ENCODE measurements at places on chromosomes 12 and 14.

GRCh38 chr12:121232163-121232562 lies 22.2 kb downstream of the P2RX4 start:
- DNase-seq = no peak

DNA sequence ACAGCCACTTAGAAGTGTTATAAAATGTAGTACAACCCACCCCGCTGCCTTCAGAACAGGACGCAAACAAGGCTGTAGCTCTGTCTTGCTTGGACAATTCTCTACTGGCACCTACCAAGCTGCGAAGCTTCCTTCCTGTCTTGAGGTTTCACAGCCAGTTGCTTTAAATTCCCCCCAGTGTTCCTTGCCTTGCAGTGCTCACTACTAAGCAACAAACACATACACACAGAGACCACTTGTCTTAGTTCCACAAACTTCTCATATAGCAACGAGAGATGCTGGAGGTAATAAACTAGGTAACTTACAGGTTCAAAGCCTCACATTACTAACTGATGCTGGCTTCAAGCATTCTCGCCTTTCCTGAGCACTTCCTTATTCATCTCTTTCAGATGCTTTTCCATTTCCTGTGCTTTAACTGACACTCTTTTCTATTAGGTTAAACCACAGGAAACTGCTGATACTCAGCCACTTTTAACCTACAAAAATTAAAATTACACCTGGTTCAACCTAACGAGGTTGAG lies 91.5 kb upstream of the PTGDR start:
- no peak for DNase-seq

GRCh38 chr14:72699852-72700257 lies 194.0 kb downstream of the DPF3 start:
- no peak for DNase-seq

DNA sequence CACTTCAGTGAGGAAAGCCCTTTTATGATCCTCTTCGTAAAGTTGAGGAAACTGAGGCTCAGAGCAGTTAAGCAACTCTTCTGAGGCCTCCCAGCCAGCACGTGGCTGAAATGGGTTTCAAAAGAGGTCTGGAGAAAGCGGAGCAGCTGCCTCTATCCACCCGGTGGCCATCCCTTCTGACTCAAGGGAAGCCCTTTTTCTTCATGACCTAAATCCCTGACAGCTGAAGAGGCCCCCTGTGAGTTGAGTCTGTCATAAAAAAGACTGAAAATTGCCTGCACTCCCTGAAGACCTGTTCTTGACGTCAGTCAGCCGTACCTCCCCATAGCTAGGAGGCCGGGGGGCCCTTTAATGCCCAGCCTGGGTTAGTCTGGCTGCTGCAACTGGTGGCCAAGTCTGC lies 10.7 kb downstream of the CMKLR1 start:
- no peak for DNase-seq

- DNase-seq = no peak
Observed at GRCh38 chr14:65180725-65181025, 78.4 kb upstream of the MAX start.

- no peak for DNase-seq
Observed at GRCh38 chr14:74438351-74438915, 12.4 kb upstream of the SYNDIG1L start.

DNA sequence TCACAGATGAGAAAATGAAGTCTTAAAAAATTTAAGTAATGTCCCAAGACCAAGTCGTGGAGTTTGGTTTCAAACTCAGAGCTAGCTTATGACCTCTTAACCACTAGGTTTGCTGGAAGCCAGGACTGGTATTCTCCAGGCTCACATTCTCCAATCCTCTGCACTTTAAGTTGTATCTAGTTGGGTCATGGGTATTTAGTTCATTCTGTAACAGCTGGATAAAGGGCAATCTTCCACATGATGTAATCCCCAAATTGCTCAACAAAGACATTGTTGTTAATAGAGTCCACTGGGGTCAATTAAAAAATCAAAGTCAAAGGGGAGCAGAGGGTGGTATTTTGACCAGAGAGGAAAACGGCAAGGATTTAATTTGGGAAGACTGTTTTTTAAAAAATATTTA lies 17.8 kb upstream of the GAS2L3 start:
- no peak for DNase-seq

GRCh38 chr14:20769421-20769820 lies 1.2 kb downstream of the EDDM3B start:
- no peak for DNase-seq

DNA sequence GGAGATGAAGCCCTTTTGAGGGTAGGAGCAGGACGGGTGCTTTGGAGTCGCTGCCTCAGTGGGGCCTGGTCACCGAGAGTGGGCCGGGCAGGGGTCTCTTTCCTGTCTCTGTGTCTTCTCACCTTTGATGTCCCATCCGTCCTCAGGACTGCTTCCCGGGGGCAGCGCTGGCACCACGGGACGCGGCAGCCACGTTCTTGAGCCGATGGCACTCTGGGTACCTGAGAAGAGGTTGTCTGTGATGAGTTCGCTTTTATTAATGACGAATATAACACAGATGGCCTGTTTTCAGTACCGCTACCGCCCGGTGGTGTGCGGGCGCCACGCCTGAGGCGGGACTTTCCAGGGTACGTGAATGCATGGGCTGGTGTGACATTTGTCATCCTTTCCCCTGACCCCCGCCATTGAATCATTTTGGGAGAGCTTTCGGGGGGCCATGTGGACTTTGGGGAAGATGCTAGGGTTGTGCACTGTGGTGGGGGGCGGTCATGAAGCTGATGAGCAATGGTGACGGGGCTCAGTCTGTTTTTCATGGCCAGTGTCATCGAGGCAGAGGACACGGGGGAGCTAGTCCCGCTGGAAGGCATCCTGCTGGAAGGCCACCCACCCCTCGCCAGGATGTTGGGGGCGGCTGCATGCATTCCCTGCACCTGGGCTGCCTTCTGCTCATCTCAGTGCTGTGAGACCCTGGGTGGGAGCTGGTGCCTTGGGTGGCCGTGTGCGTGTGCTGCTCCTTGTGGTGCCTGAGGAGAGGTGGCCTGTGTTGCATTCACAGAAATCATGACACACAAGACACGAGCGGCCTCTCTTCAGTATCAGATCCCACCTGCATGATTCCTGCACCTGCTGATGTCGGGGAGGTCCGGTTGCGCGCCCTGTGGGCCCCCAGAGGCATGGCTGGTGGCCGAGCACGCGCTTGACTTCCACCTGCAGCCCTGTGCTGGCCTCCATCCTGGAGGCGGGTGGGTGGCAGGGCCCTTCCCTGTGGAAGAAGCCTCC lies 162.5 kb upstream of the RTL1 start:
- DNase-seq = no peak

DNA sequence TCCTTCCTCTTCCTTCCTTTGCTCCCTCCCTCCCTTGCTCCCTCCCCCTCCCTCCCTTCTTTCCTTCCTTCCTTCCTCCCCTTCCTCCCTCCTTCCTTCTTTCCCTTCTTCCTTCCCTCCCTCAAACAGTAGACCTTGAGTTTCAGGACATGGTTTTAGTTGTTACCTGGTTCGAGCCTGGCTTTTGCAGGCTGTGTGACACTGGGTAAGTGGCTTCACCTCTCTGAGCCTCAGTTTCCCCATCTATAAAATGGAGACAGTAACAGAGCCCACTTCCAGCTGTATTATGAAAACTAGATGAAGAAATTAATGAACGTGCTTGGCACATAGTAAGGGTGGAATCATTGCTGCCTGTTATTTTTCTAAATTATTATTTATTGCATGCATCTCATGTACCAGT lies 171.0 kb upstream of the LHX5 start:
- DNase-seq = no peak

- no peak for DNase-seq
Observed at GRCh38 chr14:51307551-51307950, 67.5 kb downstream of the TMX1 start.

DNA sequence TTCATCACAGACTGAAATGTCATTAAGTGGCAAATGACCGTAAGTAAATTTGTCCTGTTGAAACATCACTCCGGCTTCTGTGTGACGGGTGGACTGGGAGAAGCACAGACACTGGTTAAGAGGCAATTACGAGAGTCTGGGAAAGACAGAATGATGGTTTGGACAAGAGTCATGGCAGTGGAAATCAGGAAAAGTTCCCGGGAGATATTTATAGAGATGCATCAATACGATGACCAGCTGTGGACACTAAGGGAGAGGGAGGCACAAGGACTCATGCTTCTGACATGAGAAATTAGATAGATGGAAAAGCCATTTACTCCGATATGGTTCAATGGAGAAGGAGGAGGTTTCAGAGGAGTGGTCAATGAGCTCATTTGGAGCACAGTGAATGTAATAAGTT lies 27.3 kb downstream of the CKAP4 start:
- no peak for DNase-seq

- no peak for DNase-seq
Observed at GRCh38 chr14:24198814-24199524, 3.7 kb upstream of the TM9SF1 start.

DNA sequence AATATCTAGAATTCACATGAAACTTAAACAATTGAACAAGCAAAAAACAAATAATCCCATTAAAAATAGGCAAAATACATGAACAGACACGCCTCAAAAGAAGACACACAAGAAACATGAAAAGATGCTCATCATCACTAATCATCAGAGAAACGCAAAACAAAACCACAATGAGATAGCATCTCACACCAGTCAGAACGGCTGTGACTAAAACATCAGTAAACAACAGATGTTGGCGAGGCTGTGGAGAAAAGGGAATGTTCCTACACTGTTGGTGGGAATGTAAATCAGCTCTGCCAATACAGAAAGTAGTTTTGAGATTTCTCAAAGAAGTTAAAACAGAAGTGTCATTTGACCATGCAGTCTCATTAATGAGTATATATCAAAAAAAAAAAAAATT lies 121.3 kb downstream of the PTPRO start:
- no peak for DNase-seq

- no peak for DNase-seq
Observed at GRCh38 chr14:58663494-58664111, 25.8 kb downstream of the DACT1 start.

- no peak for DNase-seq
Observed at GRCh38 chr14:96994999-96995398, 197.8 kb downstream of the VRK1 start.

- DNase-seq = peak; percentile 32
Observed at GRCh38 chr12:12442548-12443071, 85.7 kb downstream of the BORCS5 start.

GRCh38 chr12:39587225-39587624 lies 32.4 kb downstream of the ABCD2 start:
- no peak for DNase-seq

- DNase-seq = no peak
Observed at GRCh38 chr12:26740991-26741390, 92.0 kb downstream of the ITPR2 start.

DNA sequence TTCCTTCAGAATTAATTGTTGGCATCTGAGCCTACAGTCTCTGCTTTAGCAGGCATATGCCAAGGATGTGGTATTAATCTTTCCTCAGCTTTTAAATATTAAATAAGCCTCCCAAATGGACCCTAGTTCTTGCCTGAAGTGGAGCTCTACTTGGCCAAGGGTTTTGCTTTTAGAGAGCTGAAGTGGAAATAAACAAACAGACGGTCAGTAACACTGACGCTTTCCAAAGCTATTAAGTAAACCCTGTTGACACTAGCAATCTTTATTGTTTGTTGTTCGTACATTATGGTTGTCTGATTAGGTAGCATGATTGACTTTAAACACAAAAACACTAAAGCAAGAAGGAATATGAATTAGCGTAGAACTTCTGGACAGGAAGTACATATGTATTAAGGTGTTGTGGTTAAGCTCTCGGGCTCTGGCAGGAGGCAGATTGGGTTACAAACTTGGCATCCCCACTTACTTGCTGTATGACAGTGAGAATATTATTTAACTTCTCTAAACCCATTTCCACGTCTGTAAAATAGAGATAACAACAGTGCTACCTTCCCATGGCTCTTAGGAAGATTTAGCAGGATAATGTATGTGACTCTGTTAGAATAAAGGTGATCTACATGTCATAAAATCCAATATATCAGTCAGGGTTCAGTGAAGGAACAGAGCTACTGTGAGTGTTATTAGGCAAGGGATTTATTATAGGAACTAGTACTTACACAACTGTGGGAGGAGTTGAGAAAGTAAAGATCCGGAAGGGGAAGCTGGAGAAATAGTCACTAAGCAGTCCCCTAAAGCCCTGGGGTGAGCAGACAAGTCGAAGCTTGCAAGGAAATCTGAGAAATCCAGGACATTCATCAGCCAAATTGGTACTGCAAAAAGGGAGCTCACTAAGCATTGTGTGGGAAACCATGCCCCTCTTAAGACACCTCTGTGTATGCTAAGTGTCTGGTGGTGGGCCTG lies 92.2 kb upstream of the ATF7IP start:
- DNase-seq = no peak

- DNase-seq = no peak
Observed at GRCh38 chr12:49990273-49990672, 17.5 kb downstream of the AQP6 start.

DNA sequence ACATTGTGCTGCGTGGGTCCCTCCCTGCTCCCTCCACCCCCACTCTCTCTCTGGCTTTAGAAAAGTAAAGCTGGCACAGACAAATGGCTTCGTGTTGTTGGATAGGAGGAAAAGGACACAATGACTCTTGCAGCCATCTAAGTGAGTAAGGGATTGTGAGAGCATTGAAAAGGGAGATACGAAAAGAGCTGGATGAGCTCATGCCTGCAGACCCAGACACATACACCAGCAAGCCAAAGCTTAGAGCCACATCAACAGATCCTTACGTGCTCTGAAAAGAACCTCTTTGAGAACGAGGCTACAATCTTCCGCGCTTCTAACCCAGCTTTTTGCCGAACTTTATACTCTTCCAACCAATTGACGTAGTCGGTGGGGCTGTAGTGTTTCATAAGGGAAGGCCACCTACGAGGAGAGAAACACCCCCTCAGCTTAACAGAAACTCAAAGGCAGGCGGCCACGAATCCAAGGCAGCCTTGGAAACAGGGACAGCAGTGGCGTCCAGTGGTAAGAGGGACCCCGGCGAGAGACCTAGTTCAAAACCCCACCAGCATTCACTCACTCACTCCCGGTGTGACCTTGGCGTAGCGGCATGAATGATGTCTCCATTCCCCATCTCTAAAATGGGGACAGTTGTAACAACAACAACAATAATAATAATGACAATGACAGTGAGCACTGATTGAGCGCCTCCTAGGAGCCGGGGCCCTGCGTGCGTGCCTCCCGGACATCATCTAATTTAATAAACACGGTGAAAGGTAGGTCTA lies 1.1 kb downstream of the FBXO21 start:
- DNase-seq = peak; percentile 11

GRCh38 chr14:87052646-87053225 lies 940.2 kb downstream of the GALC start:
- no peak for DNase-seq

GRCh38 chr12:53076461-53076860 lies 2.7 kb downstream of the SPRYD3 start:
- no peak for DNase-seq

DNA sequence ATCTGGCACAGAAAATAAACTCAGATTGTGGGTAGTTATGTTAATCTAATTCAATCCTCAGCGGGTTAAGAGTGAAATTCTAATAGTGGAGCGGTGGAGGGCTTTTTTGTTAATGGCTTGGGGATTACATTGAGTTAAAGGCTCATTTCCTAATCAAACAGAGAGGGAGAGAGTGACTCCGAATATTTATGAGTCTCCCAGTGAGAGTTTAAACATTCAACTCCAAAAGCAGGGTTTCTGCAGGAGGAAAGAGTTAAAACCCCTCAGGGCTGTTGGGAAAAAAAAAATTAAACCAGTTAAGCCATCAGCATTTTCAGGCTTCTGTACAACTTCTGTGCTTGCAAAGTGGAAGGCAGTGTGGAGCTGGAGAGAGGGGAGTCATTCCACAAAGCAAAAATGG lies 62.1 kb upstream of the ESRRB start:
- no peak for DNase-seq
